Central memory CD8-positive, alpha-beta T cell (primary cell): ENCODE measurements at places on chromosomes 2 and 18.

GRCh38 chr2:178718988-178719387, 88.2 kb downstream of the TTN start:
- H3K4me3 ChIP-seq, result no peak overlapping the region
- no peaks in the 10 kb centered on the region for H3K4me1 ChIP-seq
- no peak overlapping the region for H3K27ac ChIP-seq

GRCh38 chr2:138626148-138626547, 124.6 kb downstream of the SPOPL start:
- no peaks in the 10 kb centered on the region for H3K4me1 ChIP-seq
- no peaks in the 10 kb centered on the region for H3K36me3 ChIP-seq
- no peak overlapping the region for H3K27ac ChIP-seq
- no peak for DNase-seq

DNA sequence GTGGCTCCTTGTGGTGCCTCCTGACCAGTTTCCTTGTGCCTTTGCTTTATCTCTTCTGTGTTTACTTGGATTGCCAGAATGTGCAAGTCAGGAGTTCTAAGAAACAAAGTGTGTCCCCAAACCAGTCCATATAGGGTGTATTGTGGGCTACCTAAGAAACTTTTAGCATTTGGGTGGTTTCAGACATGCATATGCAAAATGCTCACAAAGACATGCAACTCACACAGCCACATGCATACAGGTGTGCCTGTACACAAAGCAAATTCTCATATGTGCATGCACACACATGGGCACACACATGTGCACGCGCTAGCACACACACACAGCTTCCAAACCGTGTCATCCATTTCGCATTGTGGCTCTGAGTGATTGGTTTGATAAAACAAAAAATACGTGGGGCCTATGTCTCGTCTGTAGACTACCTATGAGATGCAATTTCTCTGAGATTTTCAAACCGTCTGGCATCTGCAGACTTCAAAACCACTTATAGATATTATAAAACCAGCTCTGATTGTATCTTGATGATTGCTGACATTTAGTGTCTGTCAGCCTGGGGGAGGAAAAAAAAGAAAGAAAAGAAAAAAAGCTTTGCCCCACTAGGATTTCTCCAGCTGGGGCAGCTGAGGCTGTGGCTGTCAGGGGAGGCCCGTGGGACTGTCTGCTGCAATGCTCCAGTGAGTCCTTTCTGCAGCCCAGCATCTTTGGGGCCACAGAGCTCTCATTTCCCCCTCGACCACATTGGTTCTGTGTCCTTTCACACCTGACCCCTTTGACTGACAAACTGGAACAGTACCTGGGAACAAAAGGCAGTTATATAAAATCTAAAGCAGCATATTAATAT, 556.1 kb downstream of the CMPK2 start:
- no peaks in the 10 kb centered on the region for H3K27me3 ChIP-seq
- no peak for DNase-seq
- H3K36me3 ChIP-seq, result no peaks in the 10 kb centered on the region

GRCh38 chr2:31122133-31122532, 16.1 kb downstream of the GALNT14 start:
- no peak overlapping the region for H3K27ac ChIP-seq
- no peaks in the 10 kb centered on the region for H3K4me1 ChIP-seq
- no peak for DNase-seq
- peaks cover 40% of the 10 kb centered on the region for H3K27me3 ChIP-seq
- no peaks in the 10 kb centered on the region for H3K36me3 ChIP-seq

DNA sequence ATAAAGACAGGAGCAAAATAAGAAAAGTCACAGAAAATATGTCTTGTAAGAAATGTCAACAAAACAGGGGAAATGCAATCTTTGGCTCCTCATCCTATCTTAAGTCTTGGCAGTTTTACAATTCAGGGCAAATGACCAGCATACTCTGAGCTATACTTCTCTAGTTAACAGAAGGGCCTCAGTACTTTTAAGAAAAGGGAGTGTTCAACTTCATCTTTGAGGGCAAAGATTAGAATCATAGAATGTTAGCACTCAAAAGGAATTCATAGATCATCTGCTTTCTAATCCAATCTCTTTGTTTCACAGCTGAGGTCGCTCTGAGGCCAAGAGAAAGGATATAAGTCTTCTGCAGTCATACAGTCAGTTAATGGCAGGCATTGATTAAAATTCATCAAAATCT, 174.0 kb upstream of the NT5C1B start:
- H3K36me3 ChIP-seq, result no peaks in the 10 kb centered on the region
- no peaks in the 10 kb centered on the region for H3K27me3 ChIP-seq
- H3K4me3 ChIP-seq, result no peak overlapping the region
- no peaks in the 10 kb centered on the region for H3K4me1 ChIP-seq
- no peak for DNase-seq
- no peak overlapping the region for H3K27ac ChIP-seq

GRCh38 chr2:198055716-198056115, 251.3 kb downstream of the PLCL1 start:
- no peaks in the 10 kb centered on the region for H3K36me3 ChIP-seq
- no peaks in the 10 kb centered on the region for H3K4me1 ChIP-seq
- H3K27me3 ChIP-seq, result no peaks in the 10 kb centered on the region
- DNase-seq, result no peak

DNA sequence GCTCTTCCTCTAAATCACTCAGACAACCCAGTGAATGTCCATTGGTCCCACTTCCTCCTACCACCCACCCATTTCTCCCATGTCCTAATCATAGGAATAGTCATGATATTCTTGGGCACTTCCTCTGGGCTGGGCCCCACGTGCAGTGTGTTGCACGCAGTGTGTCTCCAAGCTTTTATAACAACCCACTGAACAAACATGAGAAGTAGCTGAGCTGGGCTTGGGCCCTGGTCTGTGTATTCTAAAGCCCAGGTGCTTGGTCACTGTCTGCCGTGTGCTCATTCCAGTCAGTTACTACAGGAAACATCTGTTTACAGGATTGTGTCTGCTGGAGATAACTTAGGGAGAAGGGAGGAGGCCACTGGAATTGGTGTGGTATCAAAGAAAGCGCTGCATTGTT, 64.2 kb upstream of the THOC1 start:
- H3K4me1 ChIP-seq, result no peaks in the 10 kb centered on the region
- no peaks in the 10 kb centered on the region for H3K36me3 ChIP-seq
- H3K27me3 ChIP-seq, result peaks cover 60% of the 10 kb centered on the region
- H3K27ac ChIP-seq, result no peak overlapping the region
- DNase-seq, result no peak
